ENCODE measurements at places on chromosomes 12 and 14. TPM values are rescaled to one million over a fixed set of nuclear protein-coding genes. Genes with fewer than 3 reads are reported as not detected.

The RBM23 gene
- polyA plus RNA-seq: 123 TPM

The FOXM1 gene
- polyA plus RNA-seq: 37.4 TPM

The LYZ gene
- 21.5 TPM for polyA plus RNA-seq

The GPR132 gene
- 1.1 TPM for polyA plus RNA-seq

The CCDC88C gene
- polyA plus RNA-seq: 44.4 TPM

The NTN4 gene
- 95.5 TPM for polyA plus RNA-seq

The POTEG gene
- not detected for polyA plus RNA-seq

- DNase-seq: no peak
These were observed 120.2 kb downstream of the SLC16A7 start for GRCh38 chr12:59716043-59716442.

GRCh38 chr14:91228112-91229004, 16.1 kb downstream of the GPR68 start:
- DNase-seq: no peak

DNA sequence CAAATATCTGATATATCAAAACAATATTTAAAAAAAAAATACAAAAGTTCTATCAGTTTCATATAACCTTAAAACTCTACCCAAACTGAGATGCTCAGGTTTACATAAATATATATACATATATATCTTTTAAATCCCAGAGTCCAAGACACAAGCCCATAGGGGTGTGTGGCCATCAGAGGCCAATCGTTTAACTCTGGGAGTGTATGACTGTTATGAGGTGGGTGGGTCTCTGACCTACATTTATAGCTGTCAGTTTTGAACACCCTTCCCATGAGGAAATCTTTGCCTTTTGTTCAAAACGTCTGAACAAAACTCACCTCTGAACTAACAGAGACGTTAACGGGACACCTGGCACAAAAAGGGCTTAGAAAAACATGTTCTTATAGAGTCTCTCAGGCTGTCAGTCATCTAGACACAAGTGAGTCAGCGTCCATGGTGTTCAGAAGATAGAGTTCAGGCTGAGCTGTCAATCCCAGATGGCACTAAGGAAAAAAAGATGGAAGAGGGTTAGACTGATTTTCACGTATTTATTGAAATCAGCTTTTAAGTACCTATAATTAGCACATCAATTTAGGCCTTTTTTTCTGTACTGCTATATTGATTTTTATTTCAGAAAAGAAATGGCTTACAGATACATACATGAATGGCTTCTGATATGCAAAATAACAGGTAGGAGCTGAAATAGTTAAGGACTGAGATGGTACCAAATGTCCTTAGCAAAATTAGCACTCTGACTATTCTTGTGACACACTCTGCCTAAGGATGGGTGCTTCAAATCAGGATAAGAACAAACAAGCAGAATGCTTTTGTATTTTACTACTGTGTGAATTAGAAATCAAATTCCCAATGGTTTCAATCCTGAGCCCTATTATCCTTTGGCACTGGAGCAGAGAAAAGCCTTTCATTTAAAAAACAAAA, 29.2 kb downstream of the HIGD1C start:
- no peak for DNase-seq

- DNase-seq: no peak
These were observed 72.8 kb upstream of the ABCD2 start for GRCh38 chr12:39692258-39692853.

GRCh38 chr14:76782115-76782884, 21.0 kb downstream of the VASH1 start:
- DNase-seq: no peak

GRCh38 chr12:51127050-51127729, 43.8 kb upstream of the CSRNP2 start:
- DNase-seq: no peak

- no peak for DNase-seq
These were observed 83.7 kb downstream of the NOC4L start for GRCh38 chr12:132227782-132228475.

DNA sequence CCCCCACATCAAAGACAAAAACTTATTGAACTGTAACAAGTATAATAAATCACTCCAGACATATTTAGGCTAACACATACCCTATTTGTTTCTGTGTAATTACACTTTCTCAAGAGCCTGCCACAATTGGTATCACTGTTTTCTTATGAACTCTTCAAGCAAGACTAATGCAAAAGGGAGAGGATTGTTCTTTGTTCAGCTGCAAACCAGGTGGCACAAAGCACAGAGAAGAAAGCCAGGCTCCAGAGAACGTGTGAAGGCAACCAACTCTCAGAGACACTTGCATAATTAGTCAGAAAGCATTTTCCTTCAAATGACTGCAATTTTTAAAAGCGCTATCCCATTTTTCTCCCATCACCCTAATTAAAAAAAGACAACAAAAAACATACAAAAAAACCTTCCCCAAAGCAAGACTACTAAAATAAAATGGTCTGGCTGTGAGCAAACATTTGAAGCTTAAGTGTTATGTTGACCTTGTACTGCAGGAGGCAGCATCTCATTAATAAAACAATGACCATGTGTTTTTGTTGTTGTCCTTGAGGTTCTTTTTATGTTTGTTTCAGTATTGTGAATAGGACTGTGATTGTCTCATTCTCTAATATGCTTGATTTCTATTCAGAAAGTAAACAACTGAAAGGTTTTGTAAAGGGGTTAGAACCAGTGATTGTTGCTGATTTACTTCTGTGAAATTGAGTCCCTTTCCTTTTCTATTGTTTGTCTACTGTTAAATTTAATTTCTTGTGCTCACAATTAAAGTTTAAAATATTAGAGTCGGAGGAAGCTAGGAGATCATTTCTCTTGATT, 452.7 kb upstream of the PDE3A start:
- DNase-seq: peak; percentile 64

DNA sequence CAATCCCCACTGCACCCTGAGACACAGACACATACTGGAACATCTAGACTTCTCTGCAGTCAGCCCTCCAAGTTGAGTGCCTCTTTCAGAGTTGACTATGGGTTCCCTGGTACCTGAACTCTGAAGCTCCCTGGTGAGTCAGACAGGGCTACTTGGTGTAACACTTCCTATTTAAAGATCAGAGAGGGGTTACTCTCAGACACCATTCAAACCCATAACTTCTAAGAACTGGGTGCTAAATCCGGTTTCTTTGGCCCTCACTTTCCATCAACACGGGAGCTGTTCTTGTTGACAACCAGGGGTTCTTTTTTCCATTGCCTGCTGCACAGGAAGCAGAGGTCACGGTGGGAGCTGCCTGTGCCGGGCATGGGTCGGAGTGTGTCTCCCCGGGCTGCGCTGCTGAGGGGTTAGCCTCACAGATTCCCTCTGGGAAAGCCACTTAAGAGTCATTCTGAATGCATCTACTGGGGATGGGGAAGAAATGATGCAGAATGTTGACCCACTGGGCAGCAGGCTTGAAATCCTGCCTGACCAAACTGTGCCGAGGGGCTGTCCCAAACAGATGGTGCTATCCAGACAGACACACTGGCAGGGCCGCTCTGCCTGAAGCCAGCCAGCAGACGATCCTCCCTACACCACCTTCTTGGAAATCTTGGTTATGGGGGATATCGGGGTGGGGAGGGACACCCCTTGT, 74.1 kb downstream of the PITPNM2 start:
- DNase-seq: no peak

DNA sequence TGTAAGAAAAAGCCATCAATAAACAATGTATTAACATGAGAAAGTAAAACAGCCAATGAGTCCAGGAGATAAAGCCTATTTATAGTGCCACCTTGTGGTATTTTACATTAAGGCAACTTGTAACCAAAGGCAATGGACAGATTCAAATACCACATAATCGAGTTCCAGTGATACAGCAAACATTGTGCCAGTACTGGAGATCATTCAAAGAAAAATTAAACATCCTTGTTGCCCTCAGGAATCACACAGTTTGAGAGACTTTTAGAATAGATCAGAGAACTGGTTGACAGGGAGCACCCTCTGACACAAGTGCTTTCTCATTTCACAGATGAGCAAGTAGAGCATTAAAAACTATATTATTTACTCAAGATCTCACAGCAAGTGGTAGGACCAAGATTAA, 98.1 kb downstream of the DDHD1 start:
- DNase-seq: peak; percentile 44

DNA sequence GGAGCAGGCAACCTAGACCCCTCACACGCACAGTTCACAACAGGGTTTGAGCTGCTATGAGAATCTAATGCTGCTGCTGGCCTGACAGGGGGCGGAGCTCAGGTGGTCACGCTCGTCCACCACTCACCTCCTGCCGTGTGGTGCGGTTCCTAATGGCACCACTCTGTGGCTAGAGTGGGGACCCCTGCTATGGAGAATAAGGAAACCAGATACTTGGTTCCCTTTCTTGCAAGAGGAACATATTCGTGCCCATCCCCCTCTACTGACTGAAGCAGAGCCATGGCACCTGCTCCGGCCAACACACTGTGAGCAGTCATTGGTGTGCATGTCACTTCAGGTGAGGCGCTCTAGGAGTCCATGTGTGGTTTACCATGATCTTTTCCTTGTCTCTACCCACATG, 30.4 kb upstream of the RIMBP2 start:
- no peak for DNase-seq

DNA sequence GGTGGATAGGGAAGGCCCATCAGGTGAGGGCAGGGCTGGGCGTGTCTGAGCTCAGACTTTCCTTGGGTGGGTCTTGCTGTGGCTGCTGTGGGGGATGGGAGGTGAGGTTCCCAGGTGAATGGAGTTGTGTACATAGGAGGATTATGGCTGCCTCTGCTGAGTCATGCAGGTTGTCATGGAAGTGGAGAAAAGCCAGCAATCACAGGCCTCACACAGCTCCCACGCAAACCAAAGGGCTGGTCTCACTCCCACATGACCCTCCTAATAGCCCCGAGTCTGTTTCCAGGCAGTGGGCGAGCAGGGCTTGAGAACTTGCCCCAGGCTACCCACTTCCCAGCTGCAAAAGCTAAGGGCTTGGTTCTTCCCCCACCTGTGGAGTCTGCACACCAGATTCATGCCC, 149.5 kb downstream of the IPO8 start:
- no peak for DNase-seq

DNA sequence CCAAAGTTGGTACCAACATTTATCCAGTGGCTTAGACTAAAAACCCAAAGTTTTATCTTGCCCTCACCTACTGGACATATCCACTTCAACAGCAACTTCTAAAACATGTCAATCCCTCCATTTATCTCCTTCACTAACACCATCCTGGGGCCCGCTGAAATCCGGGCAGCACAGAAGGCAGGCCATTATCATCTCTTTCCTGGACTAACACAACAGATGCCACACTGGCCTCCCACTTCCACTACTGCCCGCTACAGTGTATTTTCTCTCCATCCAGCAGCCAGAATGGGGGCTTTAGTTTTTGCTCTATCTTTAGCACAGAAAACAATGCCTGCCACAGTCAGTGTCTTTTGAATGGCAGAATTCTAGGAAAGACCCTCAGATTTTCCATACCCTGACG, 15.6 kb downstream of the ZFHX2 start:
- DNase-seq: no peak

DNA sequence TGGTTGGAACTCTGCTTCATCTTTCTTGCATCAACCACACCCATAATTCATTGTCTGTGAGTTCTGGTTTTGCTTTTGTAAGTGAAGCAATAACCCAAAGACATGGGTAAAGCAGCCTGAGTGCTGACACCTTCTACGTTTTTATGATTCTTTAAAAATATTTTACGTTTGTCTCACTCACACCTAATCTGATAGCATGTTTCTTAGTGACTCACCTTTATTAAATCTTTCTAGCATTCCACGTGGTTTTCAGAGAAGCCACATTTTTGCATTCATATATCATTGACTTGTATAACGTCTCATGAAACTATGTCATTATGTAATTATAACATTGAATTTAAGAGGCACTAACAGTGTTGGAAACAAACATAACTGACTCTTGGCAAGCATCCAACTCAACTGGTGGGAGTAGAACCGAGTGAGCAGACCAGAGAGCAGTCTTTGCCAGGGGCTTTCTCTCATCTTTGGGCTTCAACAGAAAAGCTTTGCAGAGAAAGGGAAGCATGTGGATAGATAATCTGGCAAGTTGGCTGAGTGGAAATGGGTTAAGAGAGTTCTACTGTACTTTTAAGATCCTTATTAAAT, 118.8 kb downstream of the TPH2 start:
- DNase-seq: no peak

- DNase-seq: no peak
These were observed 174.7 kb downstream of the SSPN start for GRCh38 chr12:26370098-26370497.
